ENCODE measurements at places on chromosomes 12 and 14.

GRCh38 chr14:57796556-57796955 is 69.3 kb downstream of the SLC35F4 start:
- DNase-seq = no peak

GRCh38 chr12:100398307-100398706 is 41.4 kb downstream of the SLC17A8 start:
- DNase-seq = no peak

- no peak for DNase-seq
These were observed 18.5 kb downstream of the CORO1C start for GRCh38 chr12:108712925-108713203.

- DNase-seq = no peak
These were observed 5.3 kb downstream of the LRP1-AS start for GRCh38 chr12:57142121-57142520.

- peak; percentile 62 for DNase-seq
These were observed 16.5 kb downstream of the HEBP1 start for GRCh38 chr12:12983420-12984035.
